NCI-H460 (cell line): ENCODE measurements at places on chromosomes 1 and 21.

GRCh38 chr1:155184835-155185782, 11.5 kb downstream of the TRIM46 start:
- no peak for DNase-seq

DNA sequence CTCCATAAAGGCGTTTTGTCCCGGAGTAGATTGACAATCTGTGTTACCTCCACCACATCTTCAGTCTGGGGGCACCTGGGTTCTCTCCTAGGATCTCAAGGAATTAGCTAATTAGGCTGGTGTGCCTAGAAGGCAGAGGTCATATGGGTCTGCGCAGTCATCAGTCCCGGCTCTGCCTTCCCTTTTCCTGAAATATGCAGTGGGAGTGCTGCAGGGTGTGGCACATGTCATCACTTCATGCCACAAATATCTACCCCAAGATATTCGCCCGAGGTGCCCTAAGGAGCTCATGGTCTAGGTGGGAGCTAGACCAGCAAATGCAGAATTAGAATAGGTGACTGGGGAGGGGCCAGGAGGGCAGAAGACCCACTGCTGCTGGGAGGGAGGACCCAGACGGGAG, 42.9 kb downstream of the ACTL8 start:
- DNase-seq = no peak

DNA sequence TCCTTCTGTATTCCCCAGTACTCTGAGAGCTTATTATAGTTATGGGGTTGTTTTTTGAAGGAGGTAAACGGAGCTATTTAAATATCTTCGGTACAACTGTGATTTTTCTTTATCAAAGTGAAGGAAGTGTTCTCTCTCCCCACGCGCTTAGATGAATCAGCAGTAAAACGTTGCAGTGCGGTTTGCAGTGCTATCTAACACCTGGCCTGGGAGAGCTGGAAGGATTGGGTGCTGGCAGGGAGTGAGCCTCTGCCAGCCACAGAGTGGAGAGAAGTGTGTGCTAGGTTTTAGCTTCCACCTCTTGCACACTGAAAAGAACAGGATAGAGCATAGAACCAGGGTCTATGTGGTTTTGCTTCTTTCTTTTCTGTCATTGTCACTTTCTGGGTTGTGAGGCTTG, 165.9 kb downstream of the SDCCAG8 start:
- DNase-seq = peak; percentile 61

- DNase-seq = no peak
Observed at GRCh38 chr1:115761601-115762302, 6.8 kb downstream of the CASQ2 start.

DNA sequence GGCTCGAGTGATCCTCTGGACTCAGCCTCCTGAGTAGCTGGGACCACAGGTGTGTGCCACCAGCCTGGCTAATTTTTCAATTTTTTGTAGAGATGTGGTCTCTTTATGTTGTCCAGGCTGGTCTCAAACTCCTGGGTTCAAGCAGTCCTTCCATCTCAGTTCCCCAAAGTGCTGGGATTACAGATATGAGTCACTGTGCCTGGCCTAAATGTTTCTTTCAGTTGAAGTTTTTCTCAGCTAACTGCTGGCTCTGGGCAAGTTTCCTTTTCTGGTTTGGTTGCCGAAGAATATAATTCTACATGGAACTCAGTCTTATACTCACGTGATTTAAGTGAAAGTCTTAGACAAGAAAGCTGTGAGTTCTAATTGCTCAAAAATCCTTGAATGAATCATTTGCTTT, 57.0 kb downstream of the SASS6 start:
- DNase-seq = no peak

- DNase-seq = no peak
Observed at GRCh38 chr1:60908159-60908558, 174.2 kb upstream of the NFIA start.

DNA sequence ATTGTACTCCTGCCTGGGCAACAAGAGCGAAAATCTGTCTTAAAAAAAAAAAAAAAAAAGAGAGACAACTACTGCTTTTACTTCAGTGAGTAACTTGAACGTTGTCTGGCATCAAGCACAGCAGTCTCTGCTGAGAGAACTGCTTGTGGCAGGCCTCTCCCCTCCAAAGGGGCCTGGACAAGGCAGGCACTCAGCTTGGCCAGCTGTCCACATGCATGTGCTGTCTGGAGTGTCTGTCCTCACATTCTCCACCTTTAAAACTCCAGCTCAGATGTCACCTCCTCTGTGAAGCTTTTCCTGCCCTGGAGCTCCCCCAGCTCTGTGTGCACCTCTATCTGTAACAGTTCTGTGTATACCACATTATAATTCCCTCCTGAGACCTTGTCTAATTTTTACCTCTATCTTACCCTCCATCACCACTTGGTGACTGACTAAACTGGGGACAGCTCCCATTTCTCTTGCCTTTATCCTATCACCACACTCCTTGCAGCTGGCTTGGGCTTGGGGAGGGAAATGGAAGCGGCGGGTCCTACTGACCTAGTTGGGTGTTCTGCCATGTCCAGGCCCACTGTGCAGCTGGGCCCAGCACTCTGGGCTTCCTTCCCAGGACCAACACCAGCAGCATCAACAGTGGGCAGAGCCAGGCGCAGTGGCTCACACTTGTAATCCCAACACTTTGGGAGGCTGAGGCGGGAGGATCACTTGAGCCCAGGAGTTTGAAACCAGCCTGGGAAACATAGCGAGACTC, 71.4 kb upstream of the ARTN start:
- no peak for DNase-seq

- DNase-seq = no peak
Observed at GRCh38 chr1:21567241-21568005, 58.2 kb downstream of the ALPL start.

DNA sequence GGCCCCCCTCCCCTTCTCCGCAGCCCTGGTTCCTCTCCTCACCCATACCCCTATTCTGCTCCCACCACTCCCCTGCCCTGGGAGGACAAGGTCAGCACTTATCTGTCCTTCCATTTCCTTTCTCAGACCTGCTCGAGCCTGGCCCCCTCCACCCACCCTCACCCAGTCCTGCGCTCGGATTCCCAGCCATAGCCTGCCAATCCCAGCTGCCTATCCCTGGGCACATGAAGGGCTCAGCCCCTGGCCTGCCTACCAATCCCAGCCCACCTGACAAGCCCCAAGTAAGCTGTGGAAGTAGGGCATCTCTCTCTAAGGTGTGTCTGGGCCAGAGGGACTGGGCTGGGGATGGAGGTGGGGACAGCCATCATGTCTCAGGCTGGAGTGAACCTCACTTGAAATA, 5.4 kb downstream of the BLACAT1 start:
- no peak for DNase-seq
